Activated CD4-positive, alpha-beta T cell treated with anti-CD3 and anti-CD28 coated beads, Interleukin-2, amount 10 ng/mL, durations not matched to agents 7 days and 5 days (primary cell): ENCODE measurements at places on chromosomes 5 and 9.

- no peak for DNase-seq
Observed at GRCh38 chr9:126081746-126082145, 244.9 kb upstream of the MVB12B start.

DNA sequence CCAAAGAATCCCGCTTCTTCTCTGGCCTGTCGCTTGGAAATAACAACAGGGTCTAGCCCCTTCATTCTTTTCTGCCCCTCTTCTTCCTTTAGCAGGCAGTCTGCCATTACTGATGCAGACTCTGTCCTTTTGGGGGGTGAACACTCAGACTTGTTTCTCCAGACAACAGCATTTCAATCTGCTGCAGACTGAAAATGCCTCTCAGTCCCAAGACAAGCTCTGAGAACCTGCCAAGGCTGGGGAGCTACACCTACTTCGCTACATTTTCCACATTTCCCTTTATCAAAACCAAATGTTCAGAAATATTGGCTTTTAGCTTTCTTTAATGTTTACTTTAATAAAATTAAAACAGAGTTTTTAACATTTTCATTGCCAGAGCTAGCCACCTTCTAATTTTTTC is 152.4 kb downstream of the MPDZ start:
- DNase-seq = no peak

- no peak for DNase-seq
Observed at GRCh38 chr9:95978106-95978505, 102.6 kb downstream of the ERCC6L2 start.

GRCh38 chr5:528629-529511 is 4.6 kb upstream of the SLC9A3 start:
- peak; percentile 23 for DNase-seq

GRCh38 chr5:147538236-147538635 is 28.4 kb upstream of the DPYSL3 start:
- DNase-seq = no peak

- no peak for DNase-seq
Observed at GRCh38 chr9:86676396-86676795, 270.9 kb downstream of the GAS1 start.

GRCh38 chr9:105342147-105342505 is 97.7 kb downstream of the SLC44A1 start:
- no peak for DNase-seq

DNA sequence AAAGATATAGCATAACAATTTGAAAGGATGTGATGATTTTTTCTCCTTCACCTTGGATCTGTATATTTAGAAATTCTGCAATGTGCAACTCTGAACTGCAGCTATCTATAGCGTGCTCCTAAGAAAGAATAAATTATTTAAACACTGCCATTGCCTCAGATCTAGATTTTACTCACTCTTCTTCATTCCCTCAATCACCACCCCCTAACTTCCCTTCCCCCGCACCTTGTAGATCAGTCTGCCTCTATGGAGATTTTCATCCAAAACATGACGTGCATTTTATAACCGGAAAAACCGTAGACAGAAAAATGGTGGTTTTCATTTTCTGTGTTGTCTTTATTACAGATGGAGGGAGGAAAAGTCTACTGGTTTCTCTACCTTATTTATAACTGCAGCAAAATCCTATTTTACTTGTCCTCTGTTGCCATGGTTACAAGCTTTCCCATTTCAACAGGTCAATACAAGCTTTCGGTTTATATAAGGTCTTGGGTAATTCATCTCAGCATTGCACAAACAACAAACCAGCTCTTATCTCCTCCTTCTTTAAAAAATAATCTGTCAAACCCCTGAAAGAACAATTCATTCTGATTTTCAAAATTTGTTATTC is 480.0 kb downstream of the TAF11L14 start:
- no peak for DNase-seq

- DNase-seq = no peak
Observed at GRCh38 chr5:69275563-69275962, 40.9 kb downstream of the CDK7 start.
